Hematopoietic multipotent progenitor cell treated with erythropoietin and hydrocortisone succinate and interleukin-3 and kit ligand, for 8 days (in vitro differentiated cells): ENCODE measurements at places on chromosomes 7 and 10.
A peak's percentile ranks its signal among the peaks of the same experiment; 100 is the strongest.

GRCh38 chr7:127741764-127742375 lies 89.9 kb downstream of the SND1 start:
- DNase-seq = no peak

DNA sequence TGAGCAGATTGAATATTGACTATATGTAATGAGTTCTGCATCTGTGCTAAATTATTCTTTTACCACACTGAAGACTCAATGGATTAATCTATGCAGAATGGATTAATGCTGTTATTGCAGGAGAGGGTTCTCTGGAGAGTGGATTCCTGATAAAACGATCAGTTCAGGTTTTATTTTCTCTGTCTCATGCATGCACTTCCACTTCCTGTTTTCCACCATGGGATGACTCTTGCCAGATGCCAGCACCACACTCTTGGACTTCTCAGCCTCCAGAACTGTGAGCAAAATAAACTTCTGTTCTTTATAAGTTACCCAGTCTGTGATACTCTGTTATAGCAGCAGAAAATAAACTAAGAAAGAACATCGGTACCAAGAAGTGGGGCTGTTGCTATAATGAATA lies 207.5 kb downstream of the KCND2 start:
- DNase-seq = no peak

DNA sequence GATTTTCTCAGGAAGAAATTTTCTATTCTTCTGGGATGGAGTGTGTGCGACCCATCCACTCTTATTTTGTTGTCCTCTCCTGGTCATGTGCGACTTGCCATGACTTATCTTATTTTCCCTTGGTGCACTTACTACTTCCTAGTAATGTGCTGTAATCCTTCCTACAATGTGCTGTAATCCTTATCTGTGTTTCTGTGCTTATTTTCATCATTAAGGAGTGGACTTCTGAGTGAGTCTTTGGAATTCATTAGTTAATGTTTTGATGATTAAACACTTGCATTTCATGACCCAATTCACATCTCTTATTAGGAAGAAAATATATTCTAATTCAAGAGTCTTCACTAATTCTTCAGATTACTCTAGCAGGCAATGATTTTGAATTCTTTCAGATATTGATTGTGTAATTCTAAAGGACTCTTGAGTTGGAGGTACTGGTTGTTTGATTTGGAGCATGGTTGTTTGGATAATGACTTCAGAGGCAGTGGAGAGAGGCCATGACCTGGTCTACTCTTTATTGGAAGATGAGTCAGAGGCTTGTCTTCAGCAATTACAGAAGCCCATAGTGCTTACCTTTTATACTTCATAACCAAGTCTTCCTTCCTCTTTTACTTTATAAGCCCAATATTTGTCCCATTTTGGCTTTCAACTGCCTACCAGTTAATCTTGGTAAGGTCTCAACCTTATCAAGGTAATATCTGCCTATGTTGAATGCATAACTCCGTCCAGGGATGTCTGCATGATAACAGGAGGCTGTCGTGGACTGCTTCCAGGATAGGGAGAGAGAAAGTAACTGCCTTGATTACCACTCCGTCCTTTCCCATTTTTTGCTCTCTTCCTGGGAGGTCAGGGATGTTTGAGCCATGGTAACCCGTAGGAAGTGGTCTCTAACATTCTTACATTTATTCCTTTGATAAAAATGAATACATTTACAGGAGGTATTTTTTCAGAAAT lies 278.3 kb upstream of the SP8 start:
- no peak for DNase-seq

DNA sequence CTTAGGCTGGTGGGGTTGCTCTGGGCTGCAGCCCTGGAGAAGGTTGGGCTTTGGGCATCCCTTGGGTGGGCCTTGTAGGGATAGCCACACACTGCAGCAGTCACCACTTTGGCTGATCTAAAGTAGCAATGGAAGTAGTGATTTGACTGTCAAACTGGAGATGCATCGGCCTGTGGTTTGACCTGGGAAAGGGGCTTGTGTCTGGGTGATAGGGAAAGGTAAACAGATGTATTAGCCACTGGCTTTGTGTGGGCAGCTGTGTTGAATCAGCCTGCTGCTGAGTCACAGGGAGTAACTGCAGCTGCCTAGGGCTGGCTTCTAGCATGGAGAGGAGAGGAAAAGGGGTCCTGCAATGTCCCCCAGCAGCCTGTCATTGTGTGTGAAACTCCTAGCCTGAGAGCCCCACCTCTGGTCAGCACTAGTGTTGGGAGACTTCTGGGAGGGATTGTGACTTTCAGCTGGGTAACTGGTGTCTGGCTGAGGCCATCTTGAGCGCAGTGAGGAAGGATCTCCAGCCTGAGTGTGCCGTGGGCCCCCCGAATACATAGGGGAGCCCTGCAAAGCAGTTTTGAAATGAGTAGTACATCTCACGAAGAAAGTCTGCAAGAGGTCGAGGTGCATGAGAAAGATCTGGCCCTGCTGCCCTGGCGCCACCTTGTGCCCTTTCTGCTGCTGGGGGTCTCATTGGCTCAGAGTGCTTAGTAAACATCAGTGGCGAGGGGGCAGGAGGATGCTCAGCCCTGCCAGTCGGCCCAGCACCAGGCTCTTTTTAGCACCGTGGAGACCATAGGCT lies 117.3 kb downstream of the FANK1 start:
- peak; percentile 14 for DNase-seq

GRCh38 chr10:112711366-112711765 lies 238.7 kb upstream of the TCF7L2 start:
- no peak for DNase-seq

DNA sequence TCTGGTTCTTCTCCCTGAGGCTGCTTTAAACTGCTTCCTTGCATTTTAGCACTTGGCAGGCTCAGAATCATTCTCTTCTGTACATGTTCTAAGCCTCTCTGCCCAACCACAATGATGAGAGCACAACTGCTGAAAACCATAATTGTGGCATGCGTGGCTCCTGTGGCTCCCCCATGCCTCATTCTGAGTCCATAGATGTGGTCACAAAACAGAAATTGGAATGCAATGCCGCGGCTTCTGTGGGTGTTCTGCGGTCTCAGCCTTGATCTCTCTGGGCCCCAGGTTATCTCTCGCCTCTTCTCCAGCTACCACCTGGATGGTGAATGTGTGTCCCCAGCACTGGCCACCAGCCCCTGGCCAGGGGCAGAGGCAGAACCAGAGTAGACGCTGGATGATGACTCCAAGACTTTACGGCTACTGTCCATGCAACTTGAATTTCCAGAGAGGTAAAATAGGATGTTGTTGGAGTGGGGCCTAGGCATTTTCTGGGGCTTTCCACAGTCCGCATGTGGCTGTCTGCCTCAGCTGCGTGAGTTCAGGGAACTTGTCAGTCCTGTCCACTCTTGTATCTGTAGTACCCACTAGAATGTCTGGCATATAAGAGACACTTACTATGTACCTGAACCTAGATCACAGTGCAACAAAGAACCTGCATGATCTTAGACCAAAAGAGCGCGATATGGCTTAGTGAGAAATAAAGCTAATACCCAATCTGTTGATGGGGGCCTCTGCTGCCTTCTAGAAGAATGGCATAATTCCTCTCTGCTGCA lies 52.4 kb upstream of the ADRB1 start:
- no peak for DNase-seq

DNA sequence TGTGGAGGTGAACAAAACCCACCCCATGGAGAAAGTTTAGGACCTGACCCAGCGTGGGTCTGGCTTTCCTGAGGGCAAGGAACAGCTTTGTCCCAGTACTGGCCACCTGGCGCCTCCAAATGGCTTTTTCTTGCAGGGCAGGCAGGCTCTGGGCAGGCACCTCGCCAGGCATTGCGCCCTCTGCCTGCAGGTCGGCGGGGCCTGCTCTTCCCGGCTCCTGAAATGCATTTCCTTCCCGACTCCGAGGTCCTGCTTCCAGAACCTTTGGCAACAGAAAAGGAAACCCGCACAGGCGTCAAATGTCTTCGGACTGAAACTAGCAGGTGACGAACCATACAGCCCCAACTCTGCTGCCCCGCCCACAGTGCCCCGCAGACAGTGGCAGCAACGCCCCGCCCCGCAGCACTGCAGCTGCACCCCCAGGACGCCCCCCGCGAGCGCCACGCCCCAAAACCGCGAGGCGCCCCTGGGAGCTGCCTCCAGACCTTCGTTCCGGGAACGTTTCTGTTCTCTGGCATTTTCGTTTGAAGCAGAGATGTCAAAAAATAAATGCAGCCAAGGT lies 65.5 kb downstream of the C10orf143 start:
- DNase-seq = no peak

GRCh38 chr10:118870467-118871243 lies 115.9 kb upstream of the CACUL1 start:
- no peak for DNase-seq

GRCh38 chr7:53022893-53023292 lies 12.5 kb upstream of the POM121L12 start:
- DNase-seq = no peak

DNA sequence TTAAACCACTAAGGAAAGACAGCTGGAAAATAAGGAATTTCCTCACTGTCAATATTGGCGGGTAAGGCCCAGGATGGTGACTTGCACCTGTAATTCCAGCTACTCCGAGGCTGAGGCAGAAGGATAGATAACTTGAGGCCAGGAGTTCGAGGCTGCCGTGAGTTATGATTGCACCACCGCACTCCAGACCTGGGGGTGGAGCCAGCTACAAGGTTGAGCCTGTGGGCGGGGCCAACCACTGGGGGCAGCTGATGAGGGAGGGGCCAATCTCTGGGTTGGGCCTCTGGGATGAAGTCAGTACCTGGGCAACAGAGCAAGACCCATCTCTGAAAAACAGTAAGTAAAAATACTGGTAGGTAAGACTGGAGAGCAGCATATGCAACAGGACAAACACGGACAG lies 80.1 kb upstream of the ADO start:
- DNase-seq = no peak

GRCh38 chr10:13310518-13311176 lies 10.8 kb upstream of the PHYH start:
- DNase-seq = no peak

- DNase-seq = no peak
Observed at GRCh38 chr7:78828317-78828716, 625.1 kb downstream of the MAGI2 start.

GRCh38 chr7:48454750-48455192 lies 283.5 kb downstream of the ABCA13 start:
- DNase-seq = no peak

DNA sequence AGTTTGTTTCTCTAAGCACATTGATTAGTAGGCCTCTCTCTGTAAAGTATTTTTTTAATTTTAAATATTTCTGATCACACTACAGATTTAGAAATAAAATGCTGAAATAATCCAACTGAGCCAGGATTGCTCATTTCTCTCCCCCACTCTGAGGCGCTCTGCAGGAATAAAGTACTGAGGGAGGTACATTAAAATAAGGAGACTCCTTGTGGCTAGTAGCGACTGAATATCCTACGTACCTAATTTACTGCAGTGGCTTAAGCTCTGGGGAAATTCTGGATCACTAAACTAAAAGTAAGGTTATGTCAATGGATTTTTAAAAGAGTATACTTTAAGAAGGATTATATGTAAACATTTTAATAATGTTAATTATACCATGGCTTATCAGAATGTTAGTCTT lies 75.2 kb downstream of the RTKN2 start:
- no peak for DNase-seq

- no peak for DNase-seq
Observed at GRCh38 chr7:36309716-36310115, 79.9 kb upstream of the ANLN start.

DNA sequence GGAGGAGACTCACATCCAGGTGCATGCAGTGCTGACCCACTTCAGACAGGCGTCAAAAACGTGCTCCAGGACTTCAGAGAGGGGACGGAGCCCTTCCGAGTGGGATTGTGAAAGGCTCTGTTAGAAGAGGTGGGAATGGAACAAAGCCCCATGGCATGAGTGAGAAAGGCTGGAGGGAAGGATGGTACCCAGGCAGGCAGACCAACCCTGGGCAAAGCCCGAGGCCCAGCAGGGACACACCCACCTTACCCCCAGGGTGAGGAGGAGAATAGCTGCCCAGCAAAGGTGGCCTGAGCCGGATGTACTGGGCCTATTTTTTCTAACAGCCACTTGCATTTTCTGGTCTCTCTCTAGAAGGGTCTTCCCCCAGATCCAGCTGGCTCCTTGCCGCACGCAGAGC lies 14.8 kb downstream of the CHAT start:
- DNase-seq = no peak

GRCh38 chr7:95546647-95547046 lies 49.7 kb downstream of the PDK4 start:
- DNase-seq = no peak

- no peak for DNase-seq
Observed at GRCh38 chr10:2335626-2336025, 598.3 kb upstream of the ADARB2 start.

DNA sequence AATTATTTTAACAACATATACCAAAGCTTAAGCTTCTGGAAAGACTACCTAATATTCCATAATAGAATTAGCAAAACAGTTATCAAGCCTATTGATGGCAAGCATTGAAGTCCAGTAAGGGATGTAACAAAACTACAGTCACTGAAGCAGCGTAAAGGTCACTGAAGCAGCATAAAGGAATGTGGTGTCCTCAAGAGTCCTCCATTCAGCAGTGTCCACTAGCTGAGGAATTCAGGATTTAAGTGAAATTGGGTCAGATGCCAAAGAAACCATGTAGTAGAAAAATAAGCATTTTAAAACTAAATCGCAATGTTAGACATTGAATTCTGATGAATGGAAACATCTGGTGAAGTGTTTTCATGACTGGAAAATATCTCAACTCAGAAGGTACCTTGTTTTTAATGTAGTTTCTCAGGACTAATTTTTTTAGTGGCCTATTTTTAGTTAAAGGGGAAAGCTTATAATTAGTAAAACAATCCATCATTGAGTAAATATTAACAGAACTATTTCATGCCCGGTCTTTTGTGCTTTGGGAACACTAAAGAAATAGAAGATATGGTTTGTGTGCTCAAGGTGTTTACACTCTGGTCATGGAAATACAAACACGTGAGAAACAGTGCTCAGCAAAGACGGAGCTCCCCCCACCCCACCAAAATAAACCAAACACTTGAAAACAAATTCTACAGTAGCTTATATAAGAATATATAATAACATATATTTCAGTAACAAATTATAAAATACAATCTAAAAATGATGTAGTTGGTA lies 121.4 kb downstream of the CDK14 start:
- DNase-seq = no peak

GRCh38 chr10:6064119-6064518 lies 2.0 kb upstream of the IL2RA start:
- DNase-seq = no peak

- DNase-seq = no peak
Observed at GRCh38 chr10:102615361-102615760, 28.9 kb upstream of the TRIM8 start.

DNA sequence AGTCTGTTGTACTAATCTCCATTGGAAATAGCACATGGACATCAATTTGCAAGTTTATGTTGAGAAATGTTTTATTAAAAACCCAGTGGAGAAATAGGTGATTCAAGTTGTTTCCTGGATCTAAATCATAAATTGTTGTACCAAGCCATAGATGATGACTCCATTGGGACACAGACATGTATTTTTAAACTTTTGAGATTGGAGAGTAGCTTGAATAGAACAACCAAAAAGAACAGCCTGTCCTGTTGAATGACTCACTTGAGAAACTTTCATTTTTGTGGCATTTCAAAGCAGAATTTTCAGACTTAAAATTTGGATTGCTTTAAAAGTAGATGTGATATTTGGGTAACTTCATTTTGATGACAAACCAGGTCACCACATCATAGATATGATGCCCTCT lies 197.5 kb downstream of the GPAM start:
- no peak for DNase-seq

- no peak for DNase-seq
Observed at GRCh38 chr7:57404343-57404966, 45.5 kb upstream of the ZNF716 start.

GRCh38 chr7:70694971-70695794 lies 436.8 kb upstream of the GALNT17 start:
- DNase-seq = no peak

- no peak for DNase-seq
Observed at GRCh38 chr7:16063221-16063620, 358.1 kb downstream of the CRPPA start.
